ENCODE measurements at places on chromosomes 12 and 14.

- DNase-seq = no peak
Observed at GRCh38 chr12:41344776-41345470, 156.8 kb downstream of the PDZRN4 start.

DNA sequence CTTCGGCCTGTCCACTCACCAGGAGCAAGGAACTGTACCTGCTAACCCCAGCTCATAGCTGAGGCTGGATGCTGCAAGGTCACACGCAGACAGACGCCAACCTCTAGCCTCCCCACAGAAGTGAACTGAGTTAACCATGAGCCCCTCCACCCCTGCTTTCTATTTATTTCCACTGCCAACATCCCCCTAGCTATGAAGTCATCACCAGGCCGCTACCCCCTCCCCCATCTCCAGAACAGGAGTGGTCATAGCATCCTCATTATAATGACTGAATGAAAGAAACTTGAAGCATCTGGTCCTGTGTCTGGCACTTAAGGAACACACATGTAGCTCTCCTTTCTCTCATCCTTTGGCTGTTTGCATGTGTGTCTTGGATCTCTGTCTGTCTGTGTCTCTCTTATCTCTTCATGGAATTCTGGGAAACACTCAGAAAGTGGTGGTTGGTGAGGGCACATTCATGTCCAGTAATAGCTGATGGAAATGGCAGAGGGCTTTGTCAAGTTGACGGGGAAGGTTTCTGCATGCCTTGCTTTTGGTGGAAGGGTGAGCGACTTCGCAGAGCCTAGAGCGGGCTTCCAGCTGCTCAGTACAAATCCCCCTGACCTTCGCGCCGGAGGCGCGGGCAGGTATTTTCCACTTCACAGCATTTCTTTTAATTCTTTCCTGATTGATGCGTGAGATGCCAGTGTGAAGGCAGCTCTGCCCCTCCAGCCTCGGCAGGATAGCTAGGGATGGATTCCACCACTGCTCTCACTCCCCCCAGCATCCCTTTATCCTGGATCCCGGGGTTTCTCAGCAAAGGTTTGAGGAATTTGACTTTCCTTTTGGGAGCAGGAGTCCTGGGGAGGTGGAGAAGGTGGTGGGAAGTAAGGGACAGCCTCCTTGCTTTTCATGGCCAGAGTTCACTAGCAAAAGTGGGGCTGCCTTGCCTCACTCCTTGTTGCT lies 198.2 kb downstream of the CHST11 start:
- no peak for DNase-seq

DNA sequence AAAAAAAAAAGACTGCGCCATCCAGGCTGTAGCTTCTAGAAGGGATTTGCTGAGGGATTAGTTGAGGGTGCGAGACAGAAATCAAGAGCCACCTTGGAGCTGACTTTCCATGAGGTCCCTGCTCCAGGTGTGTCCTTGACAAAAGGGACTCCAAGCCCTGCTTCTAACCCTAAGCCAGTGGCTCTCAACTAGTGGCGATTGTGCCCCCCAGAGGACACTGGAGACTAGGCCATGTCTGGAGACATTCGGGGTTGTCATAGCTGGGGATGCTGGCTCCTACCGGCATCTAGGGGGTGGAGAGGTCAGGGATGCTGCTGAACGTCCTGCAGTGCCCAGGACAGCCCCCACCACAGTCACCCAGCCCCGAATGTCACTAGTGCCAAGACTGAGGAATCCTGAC lies 40.6 kb downstream of the SPRING1 start:
- no peak for DNase-seq

DNA sequence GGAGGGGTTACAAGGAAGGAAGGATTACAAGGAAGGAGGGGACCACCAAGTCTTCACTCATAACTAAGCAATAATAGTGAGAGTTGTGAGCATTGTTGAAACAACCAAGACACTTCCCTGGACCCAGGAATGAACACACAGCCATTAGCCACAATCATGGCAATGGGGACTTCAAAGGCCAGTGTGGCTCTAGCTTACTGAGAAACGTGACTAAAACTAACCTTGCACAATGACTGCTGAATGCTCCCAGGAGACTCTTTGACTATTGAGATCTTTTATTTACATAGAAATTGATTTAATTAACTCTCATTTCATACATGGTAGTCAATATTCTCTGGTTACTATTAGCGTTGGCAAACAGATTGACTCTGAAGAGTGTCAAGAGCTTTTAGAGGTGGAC lies 263.0 kb upstream of the SOX5 start:
- DNase-seq = no peak

DNA sequence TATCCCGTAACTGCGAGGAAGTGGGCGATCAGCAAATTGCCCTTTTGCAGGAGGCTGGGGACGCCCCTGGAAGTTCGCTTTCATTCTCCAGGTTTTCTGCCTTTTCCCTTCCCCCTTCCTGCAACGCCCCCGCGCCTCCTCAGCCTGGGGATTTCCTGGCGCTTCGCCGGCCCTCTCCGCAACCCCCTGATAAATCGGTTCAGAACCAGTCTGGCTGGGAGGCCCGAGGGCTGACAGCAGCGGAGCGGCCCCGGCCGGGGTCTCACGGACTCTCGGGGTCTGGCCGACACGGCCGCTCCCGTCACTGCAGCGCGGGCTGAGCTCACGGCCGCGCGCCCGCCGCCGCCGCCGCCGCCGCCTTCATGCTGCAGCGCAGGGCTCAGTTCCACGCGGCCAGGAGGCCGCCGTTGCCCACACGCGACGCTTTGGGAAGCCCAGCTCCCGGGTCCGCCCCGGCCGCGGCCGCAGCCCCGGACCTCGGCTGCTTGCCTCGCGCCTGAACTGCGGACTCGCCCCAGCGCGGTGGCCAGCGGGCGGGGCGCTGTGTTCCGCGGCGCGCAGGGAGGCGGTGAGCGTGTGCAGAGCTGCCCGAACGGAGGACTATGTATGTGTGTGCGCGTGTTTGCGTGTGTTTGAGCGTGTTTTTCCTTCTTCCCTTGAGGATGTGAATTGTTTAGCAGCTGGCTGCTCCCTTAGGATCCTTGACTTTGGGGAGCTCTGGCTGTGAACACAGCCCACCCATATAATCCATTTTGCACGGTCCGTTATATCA lies at the start of gene LRFN5:
Gene LRFN5 (plus strand): TSS at position 345 of the 772 bp plus-strand sequence.
- no peak for DNase-seq

DNA sequence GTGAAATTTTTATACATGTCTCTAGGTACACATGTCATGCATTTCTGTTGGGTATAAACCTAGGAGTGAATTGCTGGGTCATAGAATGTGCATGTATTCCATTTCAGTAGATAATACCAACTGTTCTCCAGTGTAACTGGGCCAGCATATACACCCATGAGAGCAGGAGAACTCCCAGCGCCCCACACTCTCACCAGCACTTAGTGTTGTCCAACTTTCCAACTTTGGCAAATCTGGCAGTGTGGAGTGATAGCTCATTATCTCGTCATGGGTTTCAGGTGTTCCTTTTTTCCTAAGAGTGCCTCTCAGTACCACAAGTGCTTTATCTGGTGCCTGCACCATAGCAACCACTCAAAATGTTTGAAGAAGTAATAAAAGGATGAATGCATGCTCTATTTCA lies 40.1 kb downstream of the NGB start:
- no peak for DNase-seq

DNA sequence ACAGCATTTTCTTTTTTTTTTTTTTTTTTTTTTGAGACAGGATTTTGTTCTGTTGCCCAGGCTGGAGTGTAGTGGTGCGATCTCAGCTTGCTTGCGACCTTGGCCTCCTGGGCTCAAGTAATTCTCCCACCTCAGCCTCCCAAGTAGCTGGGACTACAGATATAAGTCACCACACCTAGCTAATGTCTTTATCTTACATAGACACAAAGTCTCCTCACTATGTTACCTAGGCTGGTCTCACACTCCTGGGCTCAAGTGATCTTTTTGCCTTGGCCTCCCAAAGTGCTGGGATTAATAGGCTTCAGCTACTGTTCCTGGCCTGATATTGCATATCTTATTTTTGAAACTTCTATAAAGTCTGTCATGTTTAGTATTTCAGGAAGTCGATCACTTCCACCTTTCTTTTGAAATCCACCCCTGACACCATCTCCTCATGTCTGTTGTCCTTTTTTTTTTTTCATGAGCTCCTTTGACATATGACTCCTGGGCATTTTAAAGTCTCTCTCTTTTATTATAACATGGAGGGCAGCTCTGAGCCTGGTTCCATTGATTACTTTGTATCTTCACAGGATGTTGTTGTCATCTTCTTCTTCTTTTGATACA lies 5.9 kb upstream of the A2ML1 start:
- no peak for DNase-seq

All from vagina (tissue), 2 donors.